ENCODE measurements at places on chromosomes 5 and 9. TPM values are rescaled to one million over a fixed set of nuclear protein-coding genes. Genes with fewer than 3 reads are reported as not detected.

DNA sequence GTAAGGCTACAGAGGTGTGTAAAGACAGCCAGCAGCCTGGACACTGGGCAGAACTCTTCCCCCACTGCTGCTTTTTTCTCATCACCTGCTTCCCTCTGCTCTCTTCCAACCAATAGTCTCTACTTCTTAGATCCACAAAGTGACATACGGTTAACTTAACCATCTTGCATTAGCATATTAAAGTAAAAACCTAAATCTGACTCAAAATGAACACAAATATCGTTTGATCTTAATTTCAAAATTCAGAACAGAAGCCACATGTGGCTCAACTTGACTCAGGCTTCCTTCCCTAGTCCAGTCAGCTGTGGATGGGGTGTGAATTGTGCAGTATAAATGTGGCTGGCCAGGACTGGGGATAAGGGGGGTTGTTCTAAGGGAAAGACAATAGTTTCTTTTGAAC is 114.3 kb downstream of the STARD4 start:
- DNase-seq: no peak

GRCh38 chr5:75031366-75031765 is 21.0 kb downstream of the GCNT4 start:
- DNase-seq: no peak

- DNase-seq: no peak
These were observed 1.5 kb downstream of the KLF9 start for GRCh38 chr9:70412832-70413463.

DNA sequence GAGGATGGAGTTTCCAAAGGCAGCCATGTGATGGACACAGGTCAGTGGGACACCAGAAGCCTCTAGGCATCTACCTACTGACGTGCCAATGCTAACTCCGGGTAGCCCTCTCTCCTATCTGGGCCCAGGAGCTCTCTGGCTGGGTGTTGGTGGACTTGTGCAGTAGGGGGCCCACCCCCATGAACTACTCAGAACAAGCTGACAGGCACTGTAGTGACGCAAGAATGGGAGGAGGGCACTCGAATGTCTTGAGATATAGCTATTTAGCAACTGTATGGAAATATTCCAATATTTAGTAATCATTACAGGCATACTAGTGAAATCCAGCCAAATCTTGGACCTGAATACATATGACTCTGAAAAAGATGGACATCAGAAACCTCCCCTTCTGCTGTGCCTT is 5.7 kb upstream of the DOCK2 start:
- DNase-seq: no peak

DNA sequence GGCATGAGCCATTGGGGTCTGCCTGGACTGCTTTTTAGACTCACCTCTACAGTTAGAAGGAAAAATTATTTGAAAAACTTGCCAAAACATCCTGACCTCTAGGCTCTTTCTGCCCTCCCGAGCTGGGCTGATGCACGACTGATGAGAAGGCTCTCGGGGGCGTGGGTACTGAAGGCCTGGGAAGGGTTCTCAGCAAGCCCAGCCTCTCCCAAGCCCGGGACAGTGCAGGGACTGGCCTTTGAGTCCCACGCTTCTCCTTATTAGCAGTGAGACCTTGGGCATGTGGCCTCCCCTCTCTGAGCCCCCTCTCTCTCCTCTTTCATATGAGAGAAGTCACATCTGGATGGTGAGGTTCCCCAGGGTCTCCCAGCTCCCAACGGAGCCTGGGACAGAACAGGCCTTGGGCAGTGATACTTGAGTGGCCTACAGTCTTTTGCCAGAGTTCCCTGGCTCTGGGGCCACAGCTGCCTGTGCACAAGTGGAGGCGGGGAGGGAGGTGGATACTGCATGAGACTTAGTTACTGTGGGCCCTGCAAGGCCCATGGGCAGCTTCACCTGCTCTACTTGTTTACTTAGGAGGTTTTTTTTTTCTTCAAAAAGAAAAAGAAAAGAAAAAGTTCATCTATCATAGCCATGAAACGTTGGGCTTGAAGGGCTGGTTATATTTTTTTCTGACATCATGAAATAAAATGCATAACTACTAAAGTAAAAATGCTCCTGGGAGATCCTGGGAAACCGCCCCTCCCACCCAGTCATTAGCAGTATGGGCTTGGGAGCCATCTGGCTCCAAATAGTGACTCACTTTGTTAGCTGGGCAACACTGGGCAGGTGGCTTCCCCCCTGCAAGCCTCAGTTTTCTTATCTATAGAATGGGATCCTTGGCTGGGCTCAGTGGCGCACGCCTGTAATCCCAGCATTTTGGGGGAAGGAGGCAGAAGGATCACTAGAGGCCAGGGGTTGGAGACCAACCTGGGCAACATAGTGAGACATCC is 139.4 kb downstream of the GAPVD1 start:
- DNase-seq: no peak

DNA sequence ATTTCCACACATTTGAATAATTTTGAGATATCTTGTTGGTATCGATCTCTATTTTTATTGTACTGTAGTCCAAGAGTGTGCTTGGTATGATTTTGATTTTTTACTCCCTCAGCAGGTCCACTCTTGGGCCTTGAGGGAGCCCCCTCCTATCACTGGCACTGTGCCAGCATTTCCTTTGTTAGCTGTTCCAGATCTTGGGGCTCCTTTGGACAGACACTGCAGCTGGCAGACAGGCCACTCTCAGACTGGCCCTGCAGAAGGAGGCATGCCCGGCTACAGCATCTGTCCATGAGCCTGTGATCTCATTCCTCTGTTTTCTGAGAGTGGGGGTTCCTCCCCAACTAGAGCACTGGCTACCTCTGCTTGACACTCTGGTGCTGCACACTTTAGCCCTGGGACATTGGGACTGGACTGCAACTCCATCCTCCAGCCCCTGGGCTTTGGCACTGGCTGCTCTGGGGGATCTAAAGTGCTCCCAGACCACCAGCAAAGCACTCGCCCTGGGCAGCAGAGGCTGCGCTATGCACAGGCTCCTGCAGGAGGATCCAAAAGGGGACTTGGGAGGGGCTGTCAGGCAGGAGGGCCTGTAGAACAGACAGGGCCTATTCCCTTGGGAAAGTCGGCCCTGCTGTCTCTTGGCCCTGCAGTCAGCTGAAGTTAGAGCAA is 271.3 kb upstream of the DMAC1 start:
- no peak for DNase-seq

DNA sequence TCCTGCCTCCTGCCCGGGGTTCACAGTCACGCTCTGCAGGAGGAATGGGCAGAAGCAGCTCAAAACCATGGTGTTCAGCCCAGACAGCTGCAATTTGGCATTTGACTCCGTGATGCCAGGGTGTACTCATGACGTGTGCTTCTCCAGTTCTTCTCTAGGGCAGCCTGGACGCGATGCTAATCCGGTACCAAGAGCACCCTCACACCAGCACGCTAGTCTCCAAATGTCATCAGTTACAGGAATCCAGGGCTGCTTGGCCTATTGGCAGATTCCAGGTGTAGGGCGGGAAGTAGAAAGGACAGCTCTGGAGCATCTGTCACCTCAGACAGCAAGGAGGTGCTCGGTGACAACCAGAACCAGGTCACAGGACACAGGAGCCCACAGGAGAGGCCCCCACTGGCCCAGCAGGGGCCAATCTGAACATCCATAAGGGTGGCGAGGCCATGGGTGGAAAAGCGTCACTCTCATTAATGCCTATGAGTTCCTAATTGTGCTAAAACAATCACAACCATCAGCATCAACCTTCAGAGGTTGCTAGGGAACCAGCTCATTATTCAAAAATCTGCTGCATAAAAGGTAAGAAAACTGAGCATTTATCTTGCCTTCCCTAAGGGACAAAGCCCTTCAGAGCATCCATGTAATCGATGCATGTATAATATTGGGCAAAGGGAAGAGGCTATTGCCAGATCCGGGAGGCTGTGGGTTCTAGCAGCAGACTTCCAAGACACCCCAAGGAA is 241.9 kb upstream of the IRX4 start:
- DNase-seq: no peak

- no peak for DNase-seq
These were observed 112.6 kb upstream of the ARRDC3 start for GRCh38 chr5:91495699-91496098.

GRCh38 chr5:85651731-85652130 is 966.0 kb upstream of the COX7C start:
- no peak for DNase-seq

- no peak for DNase-seq
These were observed at the start of gene TLX3 for GRCh38 chr5:171308453-171309275. TLX3 (plus strand) TSS chr5:171309248; CDS start chr5:171309366, 118 bp downstream.

NKD2 gene
- 12.3 TPM for total RNA-seq

GRCh38 chr5:1497242-1497777 is 26.4 kb downstream of the LPCAT1 start:
- DNase-seq: no peak

DNA sequence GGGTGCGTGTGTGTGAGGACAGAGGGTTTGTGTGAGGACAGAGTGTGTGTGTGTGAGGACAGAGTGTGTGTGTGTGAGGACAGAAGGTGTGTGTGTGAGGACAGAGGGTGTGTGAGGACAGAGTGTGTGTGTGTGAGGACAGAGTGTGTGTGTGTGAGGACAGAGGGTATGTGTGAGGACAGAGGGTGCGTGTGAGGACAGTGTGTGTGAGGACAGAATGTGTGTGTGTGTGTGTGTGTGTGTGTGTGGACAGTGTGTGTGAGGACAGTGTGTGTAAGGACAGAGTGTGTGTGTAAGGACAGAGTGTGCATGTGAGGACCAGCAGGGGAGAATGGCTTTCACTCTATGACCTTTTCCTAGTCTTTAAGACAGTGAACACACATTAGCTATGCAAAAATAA is 63.1 kb upstream of the UBAC1 start:
- no peak for DNase-seq

- DNase-seq: no peak
These were observed 825 bp upstream of the TOR4A start for GRCh38 chr9:137276473-137277328.

GRCh38 chr5:4833104-4833738 is 306.9 kb upstream of the ADAMTS16 start:
- no peak for DNase-seq

TAS2R1 gene
- not detected for total RNA-seq

GRCh38 chr5:41883936-41884335 is 13.7 kb upstream of the OXCT1 start:
- no peak for DNase-seq

DNA sequence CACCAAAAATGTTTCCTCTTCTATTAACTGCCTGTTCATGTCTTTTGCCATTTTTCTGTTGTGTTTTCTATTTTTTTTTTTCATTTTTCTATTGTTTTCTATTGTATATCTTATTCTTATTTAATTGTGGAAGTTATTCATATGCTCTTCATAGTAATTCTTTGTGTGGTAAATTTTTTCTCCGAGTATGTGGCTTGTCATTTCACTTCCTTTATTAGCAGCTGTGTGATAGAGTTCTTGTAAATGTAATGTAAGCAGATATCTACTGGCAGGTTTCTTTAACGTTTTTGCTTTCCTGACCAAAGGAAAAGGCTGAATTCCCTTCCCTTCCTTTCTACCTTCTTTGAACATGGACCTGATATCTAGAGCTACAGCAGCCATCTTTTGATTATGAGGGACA is 5.8 kb upstream of the PLPP1 start:
- no peak for DNase-seq

- no peak for DNase-seq
These were observed 6.6 kb downstream of the SPATA31E1 start for GRCh38 chr9:87889065-87889881.

DNA sequence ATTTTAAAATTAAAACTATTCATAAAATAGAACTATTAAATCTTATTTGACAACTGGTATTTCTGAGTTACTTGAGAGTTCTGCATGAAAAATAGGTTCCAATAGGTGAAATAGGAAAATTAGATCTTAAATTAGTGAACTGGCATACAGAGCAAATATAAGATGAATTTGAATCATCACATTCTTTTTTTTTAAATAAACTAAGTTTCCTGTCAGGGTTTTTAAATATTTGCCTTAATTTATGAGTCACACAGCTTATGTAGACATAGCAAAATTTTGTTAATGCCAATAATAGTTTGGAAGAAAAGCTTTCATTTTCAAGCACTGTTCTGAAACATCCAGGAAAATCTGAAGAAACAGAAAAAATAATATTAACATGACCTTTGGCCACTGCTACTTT is 311.7 kb upstream of the HAPLN1 start:
- no peak for DNase-seq

DNA sequence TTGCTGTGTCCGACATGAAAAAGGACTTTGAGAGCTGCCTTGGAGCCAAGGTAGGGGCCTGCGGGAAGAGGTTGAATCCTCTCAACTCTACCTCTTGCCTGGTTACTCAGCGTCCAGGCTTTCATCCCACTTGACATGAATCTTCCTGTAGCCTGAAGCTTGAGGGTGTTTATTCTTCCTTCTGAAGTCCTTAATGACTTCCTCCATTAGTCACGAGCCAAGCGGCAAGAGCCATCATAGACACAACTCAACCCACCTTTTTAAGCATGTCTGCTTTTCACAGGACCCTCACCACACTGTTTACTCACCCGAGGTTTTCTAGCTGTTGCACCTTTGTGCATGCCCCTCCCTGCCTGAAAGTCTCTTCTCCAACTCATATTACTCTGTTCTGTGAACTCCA is 40.2 kb downstream of the ACO1 start:
- no peak for DNase-seq

DNA sequence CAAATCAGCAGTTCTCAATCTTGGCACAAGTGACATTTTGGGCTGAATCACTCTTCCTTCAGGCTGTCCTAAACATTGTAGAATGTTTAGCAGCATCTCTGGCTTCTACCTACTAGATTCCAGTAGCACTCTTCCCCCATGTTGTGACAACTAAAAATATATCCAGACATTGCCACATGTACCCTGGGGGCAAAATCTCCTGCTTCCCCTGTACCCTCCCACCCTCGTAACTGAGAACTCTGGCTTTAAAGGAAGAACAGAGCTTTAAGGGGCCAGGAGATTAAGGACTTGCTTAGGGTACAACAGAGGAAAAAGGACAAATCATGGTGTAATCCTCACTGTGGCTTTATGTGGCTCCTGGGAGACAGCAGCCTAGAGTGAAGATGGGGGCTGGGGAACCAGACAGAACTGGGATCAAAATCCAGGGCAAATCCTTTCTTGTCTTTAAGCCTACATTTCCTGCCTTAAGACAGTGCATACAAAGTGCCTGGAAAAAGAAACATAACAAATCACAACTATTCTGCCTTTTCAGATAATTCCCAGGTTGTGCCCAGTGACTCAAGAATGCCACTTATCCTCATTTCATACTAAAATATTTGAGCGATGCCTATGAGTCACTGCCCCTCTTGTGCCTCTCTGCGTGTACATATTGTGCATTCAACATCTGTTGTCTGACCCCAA is 109.3 kb downstream of the DAPK1 start:
- no peak for DNase-seq

GRCh38 chr9:124222918-124223720 is 34.6 kb upstream of the NEK6 start:
- no peak for DNase-seq

GRCh38 chr5:54009828-54010227 is 300.5 kb downstream of the ARL15 start:
- DNase-seq: no peak

DNA sequence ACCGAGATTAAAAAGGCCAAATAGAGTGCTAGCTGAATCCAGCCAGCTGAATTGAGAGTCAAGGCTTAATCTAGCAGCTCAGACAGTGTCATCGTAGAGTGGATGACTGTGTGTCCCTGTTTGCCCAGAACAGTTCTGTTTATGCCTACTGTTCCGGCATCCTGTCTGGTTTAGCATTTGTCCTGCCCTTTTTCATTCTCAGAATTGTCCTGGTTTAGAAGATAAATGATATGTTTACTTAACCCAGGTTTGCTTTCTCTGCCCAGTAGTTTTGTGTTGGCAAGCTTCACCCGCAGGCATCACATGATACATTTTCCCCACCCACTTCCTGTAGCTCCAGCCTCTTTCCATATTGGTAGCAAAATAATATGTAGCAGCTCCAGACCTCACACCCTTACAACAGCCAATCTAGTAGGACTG is 41.3 kb upstream of the ZSWIM6 start:
- DNase-seq: no peak

GRCh38 chr5:115738830-115739229 is 77.6 kb downstream of the CDO1 start:
- no peak for DNase-seq

Data from Panc1 (cell line).